ENCODE measurements at places on chromosomes 1 and 21.

GRCh38 chr1:196136396-196136795 is 471.8 kb downstream of the KCNT2 start:
- no peak for DNase-seq

DNA sequence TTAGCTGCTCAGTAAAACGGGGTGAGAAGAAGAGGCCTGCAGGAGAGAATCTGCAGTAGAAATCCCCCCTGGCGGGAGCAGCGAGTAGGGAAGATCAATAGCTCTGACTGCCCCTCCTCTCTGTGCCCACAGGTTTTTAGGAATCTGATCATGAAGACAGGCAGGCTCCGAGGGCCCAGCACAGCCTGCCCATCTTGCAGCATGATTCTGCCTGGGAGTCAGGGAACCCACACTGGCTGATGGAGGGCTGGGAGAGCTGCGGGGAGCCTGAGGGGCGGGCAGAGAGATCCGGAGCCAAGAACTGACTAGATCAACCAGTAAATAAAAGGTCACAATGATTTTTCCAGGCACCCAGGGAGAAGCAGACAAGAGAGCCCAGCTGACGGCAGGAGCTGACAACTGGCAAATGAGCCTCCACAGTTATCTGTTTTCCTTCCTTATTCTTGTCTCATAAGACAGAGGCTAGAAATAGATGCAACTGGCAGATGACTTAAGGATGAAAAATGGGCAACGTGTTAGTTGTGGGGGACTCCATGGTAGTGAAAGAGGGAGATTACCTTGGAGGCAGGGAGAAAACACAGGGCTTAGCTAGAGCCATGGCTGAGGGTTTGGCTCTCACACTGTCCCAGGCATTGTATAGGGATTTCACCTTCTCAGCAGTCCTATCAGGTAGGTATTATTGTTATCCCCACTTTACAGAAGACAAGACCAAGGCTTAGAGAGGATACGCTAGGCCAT is 116.2 kb downstream of the PLXNA2 start:
- no peak for DNase-seq

- DNase-seq, result no peak
Measured at GRCh38 chr1:230084408-230085177, 17.6 kb downstream of the GALNT2 start.

- no peak for DNase-seq
Measured at GRCh38 chr1:53381790-53382401, 54.0 kb upstream of the LRP8 start.

- no peak for DNase-seq
Measured at GRCh38 chr1:6988796-6989195, 203.5 kb downstream of the CAMTA1 start.

DNA sequence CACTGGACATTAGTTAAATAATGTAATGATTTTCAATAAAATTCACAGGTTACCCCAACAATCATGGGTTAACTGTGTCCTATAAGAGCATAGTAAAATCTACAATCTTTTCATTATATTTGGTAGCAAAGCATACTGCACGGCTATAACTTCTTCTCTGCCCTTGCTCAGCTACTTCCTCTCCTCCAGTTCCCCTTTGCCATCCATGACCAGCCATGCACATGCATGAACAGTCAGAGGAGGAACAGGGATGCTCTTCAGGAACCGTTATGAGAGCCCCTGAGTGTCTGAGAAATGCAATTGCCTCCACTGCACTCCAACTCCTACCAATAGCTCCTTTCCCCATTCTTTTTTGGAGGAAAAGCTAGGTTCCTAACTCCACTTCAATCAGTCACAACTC is 646.7 kb downstream of the LTN1 start:
- no peak for DNase-seq

DNA sequence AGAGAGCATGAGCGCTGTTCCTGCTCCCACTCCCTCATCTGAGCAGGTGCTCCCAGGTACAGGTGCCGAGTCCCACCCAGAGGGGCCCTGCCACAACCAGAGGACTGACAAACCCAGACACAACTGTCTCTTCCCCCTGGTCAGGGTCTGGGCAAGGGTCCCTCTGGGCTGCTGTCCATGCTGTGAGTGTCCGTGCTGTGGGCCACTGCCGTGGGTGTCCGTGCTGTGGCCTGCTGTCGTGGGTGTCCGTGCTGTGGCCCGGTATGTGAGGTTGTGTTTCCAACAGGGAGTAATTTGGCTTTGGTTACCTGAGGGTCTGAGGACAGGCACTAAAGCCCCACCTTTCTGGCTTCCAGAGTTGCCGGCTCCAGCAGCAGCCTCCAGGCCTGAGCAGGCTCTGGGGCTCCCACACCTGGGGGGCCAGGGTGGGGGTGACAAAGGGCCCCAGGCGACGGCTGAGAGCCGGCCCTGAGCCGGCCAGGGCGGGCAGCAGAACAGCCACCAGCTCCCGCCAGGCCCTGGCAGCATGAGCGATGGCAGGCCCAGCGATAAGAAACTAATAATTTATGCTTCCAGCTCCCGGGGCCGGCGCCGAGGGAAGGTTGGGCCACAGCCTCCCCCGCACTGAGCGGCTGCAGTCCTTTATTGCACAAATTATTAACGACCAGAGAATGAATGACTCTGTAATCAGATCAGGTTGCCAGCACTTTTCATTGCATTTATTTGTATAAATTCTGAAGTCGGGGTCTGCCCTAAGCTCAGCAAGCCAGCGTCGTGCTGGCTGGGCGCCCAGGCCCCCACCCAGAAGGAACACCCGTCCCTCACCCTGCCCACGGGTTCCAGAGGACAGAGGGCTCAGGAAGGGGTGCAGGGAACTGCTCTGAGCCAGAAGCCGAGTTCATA is 7.3 kb upstream of the SAMD11 start:
- no peak for DNase-seq

- DNase-seq, result no peak
Measured at GRCh38 chr1:213728593-213729536, 258.9 kb upstream of the PROX1 start.

DNA sequence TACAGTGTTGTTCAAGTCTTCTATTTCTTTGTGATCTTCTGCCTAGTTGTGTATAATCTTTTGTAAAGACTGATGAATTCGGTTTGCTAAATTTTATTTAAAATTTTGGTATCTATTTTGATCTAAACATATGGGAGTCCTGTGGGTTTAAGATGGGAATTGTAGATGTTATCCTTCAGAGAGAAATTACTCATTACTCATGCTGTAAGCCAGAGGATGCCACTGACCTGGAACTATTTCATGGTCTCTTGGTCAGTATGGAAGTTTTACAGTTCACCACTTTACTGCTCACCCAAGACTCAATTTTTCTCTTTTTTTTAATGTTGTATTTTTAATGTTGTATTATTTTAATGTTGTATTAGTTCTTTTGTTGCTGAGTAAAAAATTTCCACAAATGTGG is 138.6 kb upstream of the B3GALT2 start:
- DNase-seq, result no peak

DNA sequence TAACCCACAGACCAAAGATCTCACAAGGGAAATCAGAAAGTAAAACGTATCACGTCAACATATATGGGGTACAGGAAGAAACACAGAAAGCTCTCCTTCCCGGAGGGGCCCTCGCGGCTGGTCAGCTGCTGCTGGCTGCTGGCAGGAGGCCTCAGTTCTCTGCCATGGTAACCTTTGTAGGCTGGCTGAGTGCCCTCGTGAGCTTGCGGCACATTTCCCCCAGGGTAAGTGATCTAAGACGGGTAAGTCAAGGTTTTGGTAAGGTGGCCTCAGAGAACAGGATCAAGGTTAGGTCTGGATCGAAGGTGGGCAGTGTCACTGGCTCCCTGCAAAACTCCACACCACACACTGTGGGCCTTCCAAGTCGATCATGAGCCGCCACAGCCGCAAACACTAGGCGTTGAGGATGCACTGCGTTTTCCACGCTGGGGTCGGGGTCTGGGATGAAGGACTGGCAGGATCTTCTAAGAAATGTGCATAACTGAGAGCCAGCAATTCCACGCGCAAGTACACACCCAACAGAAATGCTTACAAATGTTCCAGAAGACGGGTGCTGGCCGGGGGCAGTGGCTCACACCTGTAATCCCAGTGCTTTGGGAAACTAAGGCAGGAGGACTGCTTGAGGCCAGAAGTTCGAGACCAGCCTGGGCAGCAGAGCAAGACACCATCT is 33.9 kb downstream of the WDR4 start:
- DNase-seq, result no peak

GRCh38 chr1:3930301-3931006 is 30.4 kb upstream of the C1orf174 start:
- DNase-seq, result no peak

DNA sequence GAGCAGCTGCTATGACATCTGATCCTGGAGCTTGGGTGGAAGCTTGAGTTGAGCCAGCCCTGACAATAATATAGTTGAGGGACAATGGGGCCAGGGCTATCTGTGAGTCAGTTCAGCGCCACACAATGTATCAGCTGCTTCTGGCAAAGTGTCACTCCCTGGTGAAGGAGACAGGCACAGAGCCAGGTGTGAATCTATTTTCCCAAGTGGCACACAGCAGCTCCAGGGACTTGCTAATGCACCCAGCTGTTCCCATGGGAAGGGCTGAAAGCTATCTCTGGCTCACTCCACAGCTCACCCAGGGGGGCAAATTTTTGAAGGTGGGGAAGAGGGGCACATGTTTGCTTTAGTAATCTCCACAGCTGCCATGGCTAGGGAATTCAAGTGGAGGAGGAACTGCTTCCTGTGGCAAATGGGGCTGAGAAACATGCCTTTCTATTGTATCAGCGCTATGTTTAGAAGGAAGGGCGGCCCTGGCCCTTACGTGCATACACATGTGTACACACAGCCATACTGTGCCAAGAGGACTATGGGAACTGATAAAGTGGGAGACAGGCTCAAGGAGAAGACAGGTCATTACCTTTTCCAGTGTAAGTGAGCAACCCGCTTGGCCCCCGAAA is 2.2 kb downstream of the CYB5R1 start:
- no peak for DNase-seq

DNA sequence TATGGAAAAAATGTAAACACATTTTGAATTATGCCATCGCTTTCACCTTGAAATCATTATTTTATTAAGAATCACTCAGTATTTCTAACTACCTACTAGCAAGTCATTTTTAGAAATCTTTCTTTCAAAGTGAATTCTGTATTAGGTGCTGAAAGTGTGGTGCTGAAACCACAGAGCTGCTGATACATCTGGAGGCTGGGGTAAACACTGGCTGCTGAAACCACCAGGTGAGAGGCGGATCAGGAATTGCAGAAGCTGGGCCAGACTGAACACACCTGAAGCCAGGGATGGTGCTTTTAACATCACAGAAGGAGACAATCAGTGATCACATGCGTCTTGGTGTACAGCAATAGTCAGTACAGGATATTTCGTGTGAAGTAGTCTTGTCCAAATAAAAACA is 42.2 kb upstream of the KCNE1 start:
- no peak for DNase-seq

DNA sequence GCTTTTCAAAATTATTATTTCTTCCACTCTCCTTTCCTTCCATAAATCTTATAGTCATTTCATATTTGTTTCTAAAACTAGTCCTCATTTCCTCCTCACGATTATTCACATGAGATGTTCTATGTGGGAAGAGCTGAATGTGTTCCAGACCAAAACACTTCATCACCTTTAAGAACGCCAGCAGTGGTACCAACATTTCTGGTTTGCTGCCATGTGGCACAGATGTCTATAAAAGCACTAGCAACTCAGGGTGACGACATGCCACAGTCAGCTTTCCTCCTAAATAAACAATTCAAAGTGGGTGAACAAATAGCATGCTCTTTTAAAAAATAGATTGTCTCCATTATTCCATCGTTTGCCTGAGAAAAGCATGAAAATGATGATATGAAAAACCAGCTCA is 1217.8 kb upstream of the ADGRL2 start:
- no peak for DNase-seq

DNA sequence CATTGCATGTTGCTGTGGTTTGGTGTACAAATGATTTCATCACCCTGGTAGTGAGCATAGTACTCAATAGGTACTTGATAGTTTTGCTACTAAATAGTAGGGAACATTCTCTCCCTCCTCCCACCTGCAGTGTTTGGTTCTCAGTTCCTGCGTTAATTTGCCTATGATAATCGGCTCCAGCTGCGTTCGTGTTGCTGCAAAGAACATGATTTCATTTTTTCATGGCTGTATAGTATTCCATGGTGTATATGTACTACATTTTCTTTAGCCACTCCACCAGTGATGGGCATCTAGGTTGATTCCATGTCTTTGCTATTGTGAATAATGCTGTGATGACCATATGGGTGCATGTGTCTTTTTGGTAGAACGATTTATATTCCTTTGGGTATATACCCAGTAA is 903.4 kb downstream of the TTLL7 start:
- no peak for DNase-seq

DNA sequence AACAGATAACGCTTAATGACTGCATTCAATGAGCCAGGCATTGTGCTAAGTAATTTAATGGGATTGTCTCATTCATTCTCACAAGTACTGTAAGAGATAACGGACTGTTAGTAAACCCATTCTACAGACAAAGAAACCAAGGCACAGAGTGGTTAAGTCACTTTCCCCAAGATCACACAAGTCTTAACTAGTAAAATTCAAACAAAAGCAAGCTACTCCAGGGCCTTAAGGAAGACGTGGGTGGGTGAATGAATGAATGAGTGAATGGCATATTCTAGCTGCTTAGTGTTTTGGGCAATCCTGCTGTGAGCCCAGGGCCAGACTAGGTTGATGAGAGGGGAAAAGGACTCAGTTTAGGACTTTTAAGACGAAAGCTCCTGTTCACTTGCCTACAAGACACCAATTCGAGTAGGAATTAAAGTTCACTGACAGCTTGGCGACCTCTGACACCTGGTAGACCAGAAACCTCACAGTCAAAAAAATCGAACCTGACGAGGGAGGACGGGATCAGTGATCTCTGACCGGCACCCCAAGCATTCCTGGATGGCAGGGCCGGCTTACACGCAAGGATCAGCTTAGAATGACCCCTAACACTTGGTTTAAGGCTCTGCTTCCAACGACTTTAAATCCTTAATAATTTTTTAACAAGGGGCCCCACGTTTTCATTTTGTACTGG is 557 bp downstream of the EMC1 start:
- peak; percentile 2 for DNase-seq

- no peak for DNase-seq
Measured at GRCh38 chr1:1920608-1921458, 1.8 kb upstream of the TMEM52 start.

DNA sequence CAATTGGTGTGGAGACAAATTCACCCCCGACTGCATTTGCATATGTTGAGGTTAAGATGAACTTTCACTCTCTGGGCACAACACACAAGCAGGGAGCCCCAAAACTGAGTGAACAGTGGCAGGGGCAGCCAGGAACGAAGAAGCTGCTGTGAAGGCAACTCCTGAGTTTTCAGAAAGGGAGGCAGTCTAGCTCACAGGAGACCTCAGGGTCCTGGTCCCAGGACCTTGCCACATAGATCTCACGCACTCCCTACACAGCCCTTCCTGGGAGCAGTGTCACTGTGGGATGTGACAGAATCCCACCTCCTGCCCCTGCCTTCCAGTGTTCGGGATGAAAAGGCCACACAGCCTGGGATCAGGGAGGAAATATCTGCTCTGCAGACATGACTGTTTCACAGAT is 60.9 kb downstream of the KCND3 start:
- DNase-seq, result no peak

- no peak for DNase-seq
Measured at GRCh38 chr1:30363031-30363430, 360.4 kb downstream of the MATN1 start.

GRCh38 chr1:93704052-93704451 is 22.4 kb upstream of the BCAR3 start:
- DNase-seq, result no peak

GRCh38 chr1:223783676-223784075 is 62.1 kb downstream of the TP53BP2 start:
- DNase-seq, result no peak

- DNase-seq, result no peak
Measured at GRCh38 chr1:64891448-64891825, 74.9 kb downstream of the JAK1 start.

GRCh38 chr1:206583707-206584648 is 28.3 kb downstream of the EIF2D start:
- DNase-seq, result peak; percentile 86

All from CD4-positive, alpha-beta T cell treated with Interleukin-4 for 1 hour (primary cell).